HT1080 (cell line): ENCODE measurements at places on chromosomes 2 and 18. TPM values are rescaled to one million over a fixed set of nuclear protein-coding genes. Genes with fewer than 3 reads are reported as not detected.
A peak's percentile ranks its signal among the peaks of the same experiment; 100 is the strongest.

SYT4 gene
- not detected in 2 replicates for total RNA-seq

DNA sequence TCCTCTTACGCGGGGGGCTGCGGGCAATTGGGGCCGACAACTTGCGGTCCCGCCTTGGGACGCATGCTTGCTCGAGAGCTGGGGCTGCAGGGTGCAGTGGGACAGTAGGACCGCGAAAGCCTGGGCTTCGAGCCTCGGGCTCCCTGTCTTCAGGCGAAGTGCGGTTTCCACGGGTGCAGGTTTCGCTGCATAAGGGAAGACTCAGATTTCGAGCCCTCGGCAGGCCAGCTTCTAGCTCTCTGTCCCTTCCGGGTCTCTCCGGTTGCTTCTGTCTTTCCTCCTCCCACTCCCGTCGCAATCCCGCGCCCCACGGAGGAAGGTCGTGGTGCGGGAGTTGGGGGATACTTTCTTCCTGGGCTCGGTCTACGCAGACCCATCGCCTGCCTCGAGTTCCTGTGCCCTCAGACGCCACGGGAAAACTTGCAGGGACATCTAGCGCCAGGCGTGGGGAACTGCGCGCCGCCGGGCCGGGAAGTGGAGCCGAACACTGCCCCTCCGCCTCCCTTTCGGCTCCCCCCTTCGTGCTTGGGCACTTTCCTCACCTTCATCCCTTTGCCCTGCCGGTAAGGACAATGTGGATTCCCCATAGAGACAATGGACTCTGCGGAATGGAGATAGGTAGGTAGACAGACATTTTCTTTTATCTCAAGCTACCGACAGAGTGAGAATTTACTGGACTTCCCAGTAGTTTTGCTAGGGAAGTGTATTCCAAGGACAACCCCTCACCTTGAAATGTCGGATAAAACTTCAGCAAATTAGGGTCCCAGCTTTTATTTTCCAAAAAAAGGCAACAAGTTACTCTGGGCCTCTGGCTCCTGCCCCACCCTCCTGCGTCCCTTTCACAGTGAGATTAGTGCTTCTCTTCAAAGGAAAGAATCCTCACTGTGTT, 4.2 kb upstream of the HOXD13 start:
- peak; percentile 38 for DNase-seq

DNA sequence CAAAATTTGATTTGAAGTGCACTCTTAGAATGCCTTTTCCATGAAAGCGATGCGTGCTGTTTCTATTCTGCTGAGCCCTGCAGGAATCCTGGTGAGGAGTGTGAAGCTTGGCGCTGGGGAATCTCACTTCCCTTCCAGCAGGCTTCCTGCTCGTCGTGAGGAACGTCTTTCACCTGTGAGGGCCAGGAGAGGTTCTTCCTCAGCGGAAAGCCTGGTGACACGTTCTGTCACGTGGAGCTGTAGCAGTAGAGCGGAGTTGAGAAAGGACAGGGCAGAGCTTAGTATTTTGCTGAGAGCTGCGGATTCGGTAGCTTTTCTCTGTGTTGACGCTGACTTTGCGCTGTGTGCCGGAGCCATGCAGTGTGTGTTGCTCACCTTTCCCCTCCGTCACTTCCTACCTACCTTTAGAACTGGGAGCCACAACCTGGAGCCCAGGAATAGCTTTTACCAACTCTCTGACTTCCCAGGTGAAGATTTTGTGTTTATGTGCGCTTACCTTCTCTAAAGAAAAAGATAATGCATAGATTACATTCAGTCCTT, 294.8 kb downstream of the PTGR3 start:
- DNase-seq, result no peak

- DNase-seq, result no peak
These were observed 110.7 kb downstream of the RTP5 start for GRCh38 chr2:241980193-241980592.

DNA sequence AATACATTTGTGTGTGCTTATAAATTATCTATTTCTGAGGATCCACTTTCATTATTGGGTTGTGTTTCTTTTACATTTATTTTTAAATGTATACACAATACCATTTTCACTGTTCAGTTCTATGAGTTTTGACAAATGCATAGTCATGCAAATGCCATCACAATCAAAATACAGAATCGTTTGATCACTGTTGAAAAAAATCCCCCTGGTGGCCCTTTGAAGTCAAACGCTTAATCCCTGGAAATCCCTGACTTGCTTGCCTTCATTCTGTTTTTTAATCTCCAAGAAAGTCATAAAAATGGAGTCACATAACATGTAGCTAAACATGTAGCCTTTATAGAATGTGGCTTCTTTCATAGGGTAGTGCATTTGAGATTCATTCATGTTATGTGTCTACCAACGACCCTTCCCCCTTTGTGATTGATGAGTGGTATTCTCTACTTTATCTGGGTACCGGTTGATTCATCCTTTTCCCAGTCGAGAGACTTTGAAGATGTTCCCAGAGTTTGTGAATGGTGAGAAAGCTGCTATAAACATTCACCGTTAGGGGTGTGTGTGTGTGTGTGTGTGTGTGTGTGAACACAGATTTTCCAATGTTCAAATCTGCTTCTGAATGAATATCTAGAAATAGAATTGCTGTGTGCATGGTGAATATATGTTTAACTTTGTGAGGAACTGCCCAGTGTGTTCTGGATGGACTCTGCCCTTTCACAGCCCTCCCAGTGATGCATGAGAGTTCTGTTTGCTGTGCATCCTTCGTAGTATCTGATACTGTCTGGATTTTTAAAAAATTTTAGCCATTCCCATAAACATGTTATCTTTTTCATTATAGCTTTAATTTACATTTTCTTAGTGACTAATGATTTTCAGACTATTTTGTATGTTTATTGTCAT, 173.6 kb downstream of the GALR1 start:
- no peak for DNase-seq

DNA sequence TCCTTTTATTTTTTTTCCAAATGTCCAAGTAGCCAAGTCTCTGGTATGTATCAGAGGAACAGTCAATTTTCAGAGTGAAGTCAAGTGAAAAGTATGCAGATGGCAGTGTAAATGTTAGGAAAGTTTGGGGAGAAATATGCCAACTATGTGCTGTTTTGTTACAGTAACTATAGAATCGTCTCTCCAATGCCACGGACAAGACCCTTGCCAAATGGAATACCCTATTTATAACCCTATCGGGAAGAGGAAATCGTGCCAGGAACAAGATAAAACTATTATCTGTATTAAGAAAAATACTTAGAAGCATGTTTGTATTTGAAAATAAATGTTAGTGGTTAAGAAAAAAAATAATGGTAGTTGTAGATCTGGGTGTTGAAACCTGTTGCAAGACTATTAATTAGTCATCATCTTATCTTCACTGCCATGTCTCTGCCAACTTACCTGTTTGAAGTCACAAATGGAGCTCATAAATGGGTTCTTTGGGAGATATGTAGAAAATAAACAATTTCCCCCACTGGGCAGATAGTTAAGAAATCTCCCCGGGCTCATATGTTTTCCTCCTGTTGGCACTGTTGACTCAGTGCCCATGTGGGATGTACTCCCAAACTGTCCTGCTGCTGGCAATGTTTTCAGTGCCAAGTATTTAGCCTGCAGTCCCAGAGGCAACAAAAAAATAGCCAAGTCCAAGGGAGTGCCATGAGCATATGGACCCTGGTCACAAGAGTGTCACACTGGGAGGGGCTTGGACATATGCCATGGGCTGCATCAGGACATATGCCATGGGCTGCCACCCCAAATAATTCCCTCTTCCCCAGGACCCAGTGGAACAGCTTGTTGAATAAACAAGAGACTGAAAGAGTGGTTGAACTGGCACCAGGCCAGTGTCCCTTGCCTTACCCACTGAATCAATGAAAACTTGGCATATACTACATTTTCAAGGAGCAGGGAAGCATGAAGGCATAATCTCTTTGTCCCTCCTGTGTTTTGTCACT, 366.9 kb downstream of the OSR1 start:
- DNase-seq, result peak; percentile 71

GRCh38 chr2:147469471-147469870, 375.4 kb upstream of the ACVR2A start:
- DNase-seq, result no peak

GRCh38 chr2:192150166-192150565, 44.6 kb downstream of the TMEFF2 start:
- no peak for DNase-seq

DNA sequence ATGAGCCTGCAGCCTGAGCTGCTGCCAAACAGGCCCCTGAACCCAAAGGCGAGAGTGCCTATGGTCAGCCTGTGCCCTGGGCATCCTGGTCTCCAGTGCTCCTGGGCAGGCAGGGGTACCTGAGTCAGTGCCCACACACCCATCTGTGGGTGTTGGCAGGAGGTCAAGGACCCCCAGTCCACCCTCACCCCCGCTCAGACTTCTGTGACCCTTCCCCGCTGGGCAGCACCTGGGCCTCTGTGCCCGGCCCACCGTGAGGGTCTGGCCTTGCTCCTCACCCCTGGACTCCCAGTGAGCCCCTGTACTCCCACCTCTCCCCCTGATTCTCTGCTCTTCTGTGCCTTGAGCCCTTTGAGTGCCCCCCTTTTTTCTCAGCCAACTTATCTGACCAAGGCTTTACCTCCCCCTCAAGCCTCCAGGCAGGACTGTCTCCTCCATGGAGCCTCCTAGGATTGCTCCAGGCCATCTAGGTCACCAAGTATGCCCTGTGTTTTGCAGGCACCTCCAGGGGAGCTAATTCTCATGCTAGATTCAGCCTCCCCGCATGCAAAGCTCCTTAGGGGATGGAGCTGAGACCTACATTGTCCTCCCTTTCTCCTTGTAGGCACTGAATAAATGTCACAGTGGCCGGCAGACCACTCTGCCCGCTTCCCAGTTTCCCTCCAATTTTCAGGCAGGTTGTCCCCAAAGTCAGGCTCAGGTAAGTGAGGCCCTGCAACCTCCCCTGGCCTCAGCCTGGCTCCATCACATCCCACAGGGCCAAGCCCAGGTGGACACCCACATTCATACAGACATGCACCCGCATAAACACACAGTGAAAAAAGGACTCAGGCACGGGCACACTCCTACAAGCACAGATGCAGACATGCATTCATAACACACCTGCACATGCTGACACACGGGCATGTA, 21.9 kb upstream of the PTMA start:
- no peak for DNase-seq

GRCh38 chr18:50466634-50467033, 91.8 kb downstream of the SKA1 start:
- peak; percentile 18 for DNase-seq

DNA sequence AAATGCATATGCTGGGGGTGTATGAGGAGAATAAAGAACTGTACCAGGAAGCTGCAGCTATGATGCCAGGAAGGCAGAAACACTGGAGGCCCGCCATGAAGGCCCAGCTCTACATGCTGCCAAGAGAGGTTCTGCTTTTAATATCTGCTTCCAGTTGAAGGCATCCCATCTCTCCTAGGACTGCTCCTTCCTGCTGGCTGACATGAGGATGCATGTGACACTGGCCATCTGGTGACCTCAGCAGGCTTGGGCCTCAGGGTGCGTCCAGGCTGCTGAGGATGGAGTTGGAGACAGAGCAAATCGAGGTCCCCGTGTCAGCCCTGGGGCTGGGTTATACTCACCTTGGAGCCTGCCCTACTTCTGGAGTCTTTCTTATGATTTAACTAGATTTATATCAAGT, 49.0 kb downstream of the PSMG2 start:
- DNase-seq, result no peak
